ENCODE measurements at places on chromosomes 5 and 9.

DNA sequence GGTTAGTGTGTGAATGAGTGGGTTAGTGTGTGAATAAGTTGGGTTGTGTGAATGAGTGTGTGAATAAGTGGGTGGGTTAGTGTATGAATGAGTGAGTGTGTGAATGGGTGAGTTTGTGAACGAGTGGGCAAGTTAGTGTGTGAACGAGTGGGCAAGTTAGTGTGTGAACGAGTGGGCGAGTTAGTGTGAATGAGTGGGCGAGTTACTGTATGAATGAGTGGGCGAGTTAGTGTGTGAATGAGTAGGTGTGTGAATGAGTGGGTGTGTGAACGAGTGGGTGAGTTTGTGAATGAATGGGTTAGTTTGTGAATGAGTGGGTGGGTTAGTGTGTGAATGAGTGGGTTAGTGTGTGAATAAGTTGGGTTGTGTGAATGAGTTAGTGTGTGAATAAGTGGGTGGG, 34.7 kb downstream of the NKD2 start:
- DNase-seq: no peak

- peak; percentile 5 for DNase-seq
Measured at GRCh38 chr9:92633614-92634278, 36.2 kb downstream of the IPPK start.

GRCh38 chr5:156476678-156477077, 149.7 kb downstream of the SGCD start:
- no peak for DNase-seq

GRCh38 chr9:14302405-14302804, 11.5 kb downstream of the NFIB start:
- DNase-seq: no peak

- DNase-seq: no peak
Measured at GRCh38 chr5:57276353-57276752, 102.5 kb downstream of the GPBP1 start.

DNA sequence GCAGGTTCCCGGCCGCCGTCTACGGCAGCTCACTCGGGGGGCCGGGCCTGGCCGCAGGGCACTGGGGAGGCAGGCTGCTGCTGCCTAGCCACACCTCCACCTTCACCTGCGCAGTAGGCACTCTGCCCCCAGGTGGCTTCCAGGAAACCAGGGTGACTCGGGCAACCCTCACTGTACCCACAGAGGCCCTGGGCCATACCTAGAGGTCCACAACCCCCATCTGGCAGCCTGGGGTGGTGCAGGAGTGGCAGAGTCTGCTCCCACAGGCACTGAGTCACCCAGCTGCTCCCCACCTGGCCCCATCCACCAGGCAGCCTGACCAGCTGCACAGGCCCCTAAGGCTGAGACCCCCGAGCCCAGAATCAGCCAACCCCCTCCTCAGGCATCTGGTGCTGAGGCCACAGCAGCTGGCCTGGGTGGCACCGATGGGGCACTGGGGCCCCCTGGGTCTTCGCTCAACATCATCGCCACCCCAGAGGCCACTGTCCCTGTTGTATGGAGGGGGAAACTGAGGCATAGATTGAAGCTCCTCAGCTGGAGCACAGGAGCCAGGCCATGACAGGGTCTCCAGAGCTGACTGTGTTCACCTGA, 70.2 kb downstream of the KCNT1 start:
- DNase-seq: no peak

DNA sequence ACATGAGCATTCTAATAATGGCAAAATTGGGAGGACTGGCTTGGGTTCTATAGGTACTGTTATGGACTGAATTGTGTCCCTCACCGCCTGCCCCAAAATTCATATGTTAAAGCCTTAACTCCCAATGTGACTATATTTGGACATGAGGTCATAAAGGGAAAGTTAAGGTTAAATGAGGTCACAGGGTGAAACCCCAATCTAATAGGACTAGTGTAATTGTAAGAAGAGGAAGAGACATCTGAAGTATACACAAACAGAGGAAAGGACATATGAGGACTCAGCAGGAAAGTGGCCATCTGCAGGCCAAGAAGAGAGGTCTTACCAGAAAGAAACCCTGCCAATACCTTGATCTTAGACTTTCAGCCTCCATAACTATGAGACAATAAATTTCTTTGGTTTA, 23.1 kb downstream of the RNF180 start:
- no peak for DNase-seq

DNA sequence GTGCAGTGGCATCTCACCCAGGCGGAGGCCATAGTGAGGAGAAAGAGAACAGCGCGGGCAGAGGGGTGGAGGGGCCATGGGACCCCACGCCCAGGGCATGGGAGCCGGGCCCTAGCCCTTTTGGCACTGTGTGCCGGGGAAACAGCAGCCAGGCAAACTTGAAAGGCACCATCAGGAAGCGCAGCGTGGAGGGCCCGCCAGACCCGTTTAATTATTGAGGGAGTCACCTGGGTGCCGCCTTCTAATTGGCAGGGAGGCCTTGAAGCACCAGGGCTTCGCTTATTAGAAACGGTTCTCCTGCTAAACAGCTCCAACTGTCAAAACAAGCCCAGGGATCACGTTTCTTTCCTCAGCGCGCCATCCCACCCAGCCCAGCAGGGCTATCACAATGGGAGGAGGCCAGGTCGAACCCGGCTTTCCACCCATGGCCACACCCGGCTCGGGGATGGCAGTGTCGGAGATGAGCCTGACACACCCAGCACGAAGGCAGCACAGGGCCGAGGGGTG, 104.6 kb upstream of the SARDH start:
- DNase-seq: no peak

GRCh38 chr9:129390541-129390940, 212.5 kb upstream of the IER5L start:
- no peak for DNase-seq

DNA sequence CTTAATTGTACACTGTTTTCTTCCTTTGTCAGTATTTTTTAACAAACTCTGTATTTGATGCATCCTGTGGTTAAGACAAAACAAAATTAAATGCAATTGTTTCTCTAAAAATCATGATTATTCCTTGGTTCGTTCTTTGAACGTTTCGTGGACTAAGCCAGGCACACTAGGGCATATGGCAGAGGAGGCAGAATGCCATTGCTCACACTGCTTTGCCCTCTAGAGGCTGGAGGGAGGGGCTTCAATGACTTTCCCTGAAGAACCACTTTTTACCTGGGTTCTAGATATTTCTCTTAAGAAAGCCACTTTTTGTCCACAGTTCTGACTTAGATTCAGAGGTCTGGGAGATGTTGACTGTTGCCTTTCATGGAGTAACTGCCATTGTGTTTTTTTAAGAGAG, 236.2 kb upstream of the ADAMTSL1 start:
- DNase-seq: no peak

GRCh38 chr5:69317391-69317790, 15.2 kb downstream of the CCDC125 start:
- DNase-seq: no peak

- no peak for DNase-seq
Measured at GRCh38 chr9:81782313-81782995, 93.1 kb upstream of the TLE1 start.

GRCh38 chr9:109181284-109181683, 14.2 kb upstream of the FRRS1L start:
- no peak for DNase-seq

GRCh38 chr5:9544502-9545135, 1.3 kb downstream of the SEMA5A start:
- DNase-seq: no peak

- no peak for DNase-seq
Measured at GRCh38 chr5:17730421-17730820, 96.2 kb downstream of the TAF11L14 start.

GRCh38 chr5:50744776-50745175, 78.3 kb downstream of the PARP8 start:
- DNase-seq: no peak

- no peak for DNase-seq
Measured at GRCh38 chr5:171524466-171524865, 105.0 kb downstream of the FGF18 start.

DNA sequence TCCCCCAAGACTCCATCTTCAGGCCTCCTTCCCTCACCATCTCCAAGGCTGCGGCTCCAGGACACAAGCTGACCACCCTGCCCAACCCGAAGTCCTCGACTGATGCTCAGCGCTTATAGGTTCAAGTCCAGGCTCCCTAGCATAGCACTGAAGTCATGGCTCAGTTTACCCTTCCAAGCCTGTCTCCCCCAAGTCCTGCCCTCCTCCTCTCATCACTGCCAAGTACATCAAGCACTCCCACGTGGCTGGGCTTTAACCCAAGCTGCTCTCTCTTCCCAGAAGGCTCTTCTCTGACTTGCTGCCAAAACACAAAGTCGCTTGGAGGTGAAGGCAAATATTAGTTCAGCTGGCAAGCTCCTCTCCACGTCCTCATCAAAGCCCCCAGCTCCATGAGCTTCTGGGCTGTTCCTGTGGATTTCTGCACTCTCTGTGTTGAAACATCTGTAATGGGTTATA, 22.1 kb upstream of the MARCHF6 start:
- DNase-seq: no peak

DNA sequence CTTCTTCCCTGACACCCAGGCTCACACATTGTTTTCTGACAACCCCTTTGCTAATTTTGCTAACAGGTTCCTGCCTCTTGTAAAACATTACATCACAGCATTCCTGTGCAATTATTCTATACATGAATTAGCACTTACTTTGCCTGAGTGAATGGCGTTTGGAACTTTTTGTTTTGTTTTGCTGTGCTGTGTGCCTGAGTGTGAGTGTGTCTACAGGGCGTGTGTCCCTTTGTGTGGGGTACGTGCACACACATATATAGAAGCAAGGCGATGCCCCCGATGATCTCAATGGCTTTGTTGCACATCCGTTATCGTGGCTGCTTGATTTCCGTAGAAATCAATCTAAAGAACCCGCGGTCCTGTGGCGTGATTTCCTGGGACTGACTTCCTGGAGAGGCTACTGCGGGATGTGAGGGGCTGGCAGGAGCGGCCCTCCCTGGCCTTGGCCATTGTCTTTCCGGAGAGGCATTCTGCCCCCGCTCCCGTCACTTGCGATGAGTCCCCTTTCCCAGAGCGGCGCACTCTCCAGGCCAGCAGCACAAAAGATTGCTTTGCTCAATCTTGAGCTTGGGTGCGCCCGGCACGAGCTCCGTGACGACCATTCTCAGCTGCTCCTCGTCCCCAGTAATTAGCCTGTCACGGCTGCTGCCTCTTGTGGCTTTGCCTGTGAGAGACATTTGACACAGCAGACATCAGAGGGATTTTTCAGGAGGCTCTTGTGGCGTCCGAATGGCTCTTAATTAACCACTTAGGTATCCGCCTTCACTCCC, 398.1 kb upstream of the IRX1 start:
- no peak for DNase-seq

GRCh38 chr5:29193972-29194371, 1999.5 kb upstream of the CDH6 start:
- no peak for DNase-seq

- DNase-seq: no peak
Measured at GRCh38 chr5:125409234-125409860, 662.9 kb upstream of the ZNF608 start.

DNA sequence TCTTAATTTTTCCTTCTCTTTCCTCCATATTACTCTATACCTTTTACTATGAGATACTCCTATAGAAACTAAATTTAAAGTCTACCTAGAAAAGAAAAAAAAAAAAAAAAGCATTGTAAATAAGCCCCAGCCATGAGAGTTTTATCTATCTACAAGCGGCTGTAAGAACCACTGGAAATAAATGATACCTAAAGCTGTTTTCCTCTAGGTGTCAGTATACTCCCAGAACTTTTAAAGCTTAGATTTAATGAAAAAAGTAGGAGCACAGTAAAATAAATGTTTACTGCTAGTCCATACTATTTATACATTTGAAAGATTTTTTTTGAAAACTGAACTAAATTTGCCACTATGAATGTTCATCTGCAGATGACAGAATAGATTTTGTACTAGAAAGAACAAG, 26.2 kb downstream of the TYRP1 start:
- DNase-seq: no peak

- DNase-seq: no peak
Measured at GRCh38 chr5:74040065-74040551, 414.1 kb downstream of the ARHGEF28 start.

DNA sequence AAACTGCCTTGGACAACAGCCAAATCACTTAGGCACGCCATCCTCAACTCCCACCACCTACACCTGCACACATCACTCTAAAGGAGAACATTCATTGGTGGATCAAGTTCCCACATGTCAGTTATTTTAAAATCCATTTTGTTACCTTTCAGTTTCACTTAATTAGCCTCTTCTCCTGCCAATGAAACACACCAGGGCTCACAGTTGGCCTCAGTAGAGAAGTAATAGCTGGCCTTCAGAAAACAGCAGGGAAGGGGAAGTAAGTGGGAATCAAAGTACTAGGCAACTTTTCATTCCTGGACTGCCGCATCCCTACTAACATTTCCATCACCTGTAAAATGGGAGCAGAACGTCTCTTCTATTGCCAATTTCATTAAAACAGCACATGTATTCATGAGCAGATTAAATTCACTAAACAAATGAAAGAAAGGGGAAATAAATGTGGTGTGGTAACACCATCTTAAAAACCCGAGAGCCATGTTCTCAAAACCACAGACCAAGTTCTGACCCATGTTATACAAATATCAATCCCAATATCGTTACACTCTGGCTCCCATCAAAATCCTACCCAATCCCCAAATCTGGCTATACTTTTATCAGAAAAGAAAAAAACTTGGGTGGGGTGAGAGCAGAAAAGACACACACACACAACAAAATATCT, 1.7 kb downstream of the SIL1 start:
- DNase-seq: no peak

- no peak for DNase-seq
Measured at GRCh38 chr5:10709933-10710332, 51.1 kb downstream of the DAP start.

DNA sequence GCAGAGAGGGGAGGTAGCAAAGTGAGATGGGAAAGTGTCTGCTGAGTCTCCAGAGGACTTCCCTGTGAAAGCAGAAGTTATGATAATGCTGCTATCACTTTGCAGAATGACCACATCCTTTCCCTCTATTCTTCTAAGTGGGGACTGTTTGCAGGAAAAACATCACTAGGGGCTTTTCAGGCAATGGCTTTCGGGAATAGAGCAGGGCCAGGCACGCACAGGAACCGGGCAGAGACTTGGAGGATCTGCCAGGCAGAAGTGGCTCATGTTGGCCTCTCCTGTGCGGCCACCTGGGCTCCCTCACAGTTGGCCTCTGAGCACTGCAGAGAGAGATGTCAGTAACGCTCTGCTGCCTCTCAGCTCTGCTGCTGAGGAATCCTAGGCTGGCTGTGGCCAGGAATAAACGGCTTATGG, 214.7 kb downstream of the MAST4 start:
- DNase-seq: no peak

GRCh38 chr9:133460405-133461175, 812 bp downstream of the CACFD1 start:
- peak; percentile 57 for DNase-seq

GRCh38 chr9:136848393-136849037, 694 bp upstream of the PHPT1 start:
- DNase-seq: peak; percentile 33

Data from activated CD8-positive, alpha-beta memory T cell treated with anti-CD3 and anti-CD28 coated beads, Interleukin-2, amount 50 U/mL, for 4 hours (primary cell).